Right lobe of liver (tissue), 6 donors: ENCODE measurements at places on chromosomes 5 and 9. TPM values are rescaled to one million over a fixed set of nuclear protein-coding genes. Genes with fewer than 3 reads are reported as not detected.

The TMEM215 gene
- total RNA-seq, result not detected

The GPR151 gene
- total RNA-seq, result not detected

The GPX3 gene
- total RNA-seq, result 360 TPM

The TLN1 gene
- 128 TPM for total RNA-seq

The FOXD4L5 gene
- not detected for total RNA-seq

The OR1Q1 gene
- not detected for total RNA-seq

The C9orf50 gene
- not detected for total RNA-seq

The FSTL4 gene
- 1.3 TPM for total RNA-seq

The HTR4 gene
- not detected for total RNA-seq

The ARHGEF28 gene
- total RNA-seq, result 13.7 TPM

The TAF11L5 gene
- total RNA-seq, result not detected

The OSMR gene
- 3.9 TPM for total RNA-seq

The LRRC70 gene
- total RNA-seq, result 1.2 TPM

The PLAC8L1 gene
- not detected for total RNA-seq

The TMEM245 gene
- total RNA-seq, result 24.7 TPM

The SEMA5A gene
- total RNA-seq, result 12.6 TPM

The F12 gene
- 388 TPM for total RNA-seq

The HARS2 gene
- 11.1 TPM for total RNA-seq

The LECT2 gene
- total RNA-seq, result 66.7 TPM

The TGFBR1 gene
- 10.1 TPM for total RNA-seq

The PCDHB5 gene
- 1.2 TPM for total RNA-seq

The FRRS1L gene
- not detected for total RNA-seq

The PTGDS gene
- 4.6 TPM for total RNA-seq

The CMYA5 gene
- total RNA-seq, result 2.8 TPM

The INSL4 gene
- total RNA-seq, result not detected

The PCDHB12 gene
- total RNA-seq, result not detected

The CCNI2 gene
- 0.11 TPM for total RNA-seq

The SEMA6A gene
- total RNA-seq, result 7.3 TPM

The TRIM14 gene
- total RNA-seq, result 34.3 TPM

The ABLIM3 gene
- total RNA-seq, result 160 TPM

The SPATA31D4 gene
- not detected for total RNA-seq

The TIGD6 gene
- 1.5 TPM for total RNA-seq

The MEF2C gene
- 4.4 TPM for total RNA-seq

The NR6A1 gene
- total RNA-seq, result 1.8 TPM

The FOXD4 gene
- total RNA-seq, result not detected

The PHPT1 gene
- total RNA-seq, result 52.1 TPM

The TAF11L10 gene
- total RNA-seq, result not detected

The CCDC183 gene
- 0.43 TPM for total RNA-seq

The SLCO6A1 gene
- total RNA-seq, result not detected

The TMEM252 gene
- not detected for total RNA-seq

The ECSCR gene
- 1.7 TPM for total RNA-seq

The IL17B gene
- total RNA-seq, result not detected

The SLC45A2 gene
- 0.20 TPM for total RNA-seq

The ARL14EPL gene
- not detected for total RNA-seq

The PCDHA9 gene
- total RNA-seq, result not detected

The EDIL3 gene
- total RNA-seq, result 0.61 TPM

The PCDHGA3 gene
- total RNA-seq, result 0.62 TPM

The CARTPT gene
- not detected for total RNA-seq

The OBP2B gene
- not detected for total RNA-seq

The LMAN2 gene
- total RNA-seq, result 154 TPM

The SLC34A1 gene
- total RNA-seq, result 0.82 TPM

The C8G gene
- 755 TPM for total RNA-seq

The LSM11 gene
- total RNA-seq, result 1.2 TPM

The KIF4B gene
- not detected for total RNA-seq

The FAM200C gene
- total RNA-seq, result 0.98 TPM

The RASGRF2 gene
- total RNA-seq, result 0.40 TPM

The MRPS2 gene
- 55.6 TPM for total RNA-seq

The IFNB1 gene
- not detected for total RNA-seq

The SPAAR gene
- 0.84 TPM for total RNA-seq

The CENPH gene
- total RNA-seq, result 3.8 TPM
